Stimulated activated CD8-positive, alpha-beta memory T cell treated with anti-CD3 and anti-CD28 coated beads, Interleukin-2, amount 100 ng/mL, for 1 hour (primary cell): ENCODE measurements at places on chromosomes 12 and 14.

DNA sequence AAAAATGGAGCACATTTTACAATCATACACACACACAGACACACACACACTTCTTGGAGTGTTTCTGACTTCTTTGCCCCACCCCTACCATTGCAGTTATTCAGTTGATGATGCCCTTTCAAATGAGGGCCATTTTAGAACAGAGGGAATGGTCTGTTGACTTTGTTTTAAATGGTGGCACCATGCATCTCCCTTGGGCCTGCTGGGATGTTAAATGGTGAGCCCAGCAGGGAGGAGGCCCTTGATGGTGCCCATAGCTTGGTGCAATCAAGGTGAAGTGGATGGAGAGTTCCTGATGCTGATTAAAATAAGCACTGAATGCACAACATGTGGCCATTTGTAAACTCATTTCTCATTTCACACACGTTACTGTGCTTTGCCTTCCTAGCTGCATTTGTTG, 13.3 kb downstream of the C12orf75 start:
- DNase-seq = no peak

GRCh38 chr12:43444940-43445564, 107.0 kb downstream of the ADAMTS20 start:
- peak; percentile 34 for DNase-seq

GRCh38 chr12:93039930-93040329, 110.8 kb upstream of the EEA1 start:
- DNase-seq = no peak

DNA sequence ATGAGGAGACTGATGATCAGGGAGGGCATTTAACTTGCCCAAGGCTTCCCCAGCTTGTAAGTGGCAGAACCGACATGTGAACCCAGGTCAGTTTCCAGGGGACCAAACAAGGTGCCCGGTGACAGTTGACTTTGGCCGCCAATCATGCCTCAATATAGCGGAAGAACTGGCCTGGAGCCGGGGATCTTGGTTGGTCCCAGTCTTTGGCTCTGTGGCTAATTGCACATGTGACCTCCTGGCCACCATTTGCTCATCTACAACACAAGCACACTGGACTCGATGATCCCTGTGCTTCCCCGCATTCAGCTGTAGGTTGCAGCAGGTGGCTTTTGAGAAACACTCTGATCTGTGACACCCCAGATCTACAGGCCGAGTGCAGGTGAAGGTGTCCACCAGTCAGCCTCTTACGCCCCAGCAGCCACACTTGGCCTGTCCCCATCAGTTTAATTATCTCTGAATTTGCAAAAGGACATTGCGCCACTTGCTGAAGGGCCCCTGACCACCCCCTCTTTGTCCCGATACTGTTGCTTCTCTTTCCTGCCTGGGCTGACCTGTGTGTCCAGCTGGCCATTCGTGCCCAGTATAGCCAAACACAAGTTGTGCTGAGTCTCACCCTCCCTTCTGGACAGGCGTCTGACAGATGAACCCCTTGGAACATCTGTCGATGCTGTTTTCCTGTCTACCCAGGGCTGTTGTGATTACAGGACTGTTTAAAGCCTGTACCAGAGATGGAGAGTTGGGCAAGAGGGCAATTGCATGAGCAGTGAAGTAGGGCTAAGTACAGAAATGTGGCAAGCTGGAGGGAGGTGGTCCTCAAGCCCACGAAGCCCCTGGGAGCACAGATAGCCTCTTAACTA, 14.1 kb downstream of the ACACB start:
- no peak for DNase-seq

GRCh38 chr12:90055071-90055470, 346.4 kb upstream of the ATP2B1 start:
- no peak for DNase-seq

GRCh38 chr12:100375038-100375735, 18.3 kb downstream of the SLC17A8 start:
- DNase-seq = no peak

DNA sequence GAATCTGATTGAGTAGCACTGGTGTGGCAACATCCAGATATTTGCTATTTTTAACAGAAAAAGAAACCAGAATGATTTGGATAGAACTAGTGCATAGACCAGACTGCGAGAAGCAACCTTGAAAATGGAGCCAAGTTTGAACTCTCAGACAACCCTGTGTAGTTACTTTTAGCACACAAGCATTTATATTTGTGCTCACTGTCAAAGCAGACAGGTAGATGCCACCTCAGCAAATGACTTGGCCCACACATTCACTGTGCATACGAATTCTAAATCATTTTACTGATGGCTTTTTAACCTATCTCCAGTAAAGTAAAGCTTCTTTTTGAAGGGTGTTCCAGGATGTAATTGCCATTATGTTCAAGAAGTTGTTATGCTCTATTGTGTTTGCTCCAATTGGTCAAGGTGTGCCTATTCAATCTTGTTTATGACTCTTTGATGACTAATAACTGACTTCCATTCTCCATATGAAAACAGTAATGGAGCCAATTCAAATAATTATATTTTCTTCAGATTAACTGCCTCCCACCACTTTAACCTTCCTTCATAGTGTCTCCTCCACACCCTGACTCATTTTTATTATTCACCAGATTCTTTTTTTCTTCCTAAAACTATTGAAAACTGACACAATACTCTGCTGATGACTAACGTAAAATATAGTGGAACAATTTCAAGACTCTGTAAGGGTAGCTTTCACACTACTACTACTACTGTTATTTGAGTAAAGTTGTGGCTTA, 138.5 kb downstream of the CCER1 start:
- DNase-seq = no peak

DNA sequence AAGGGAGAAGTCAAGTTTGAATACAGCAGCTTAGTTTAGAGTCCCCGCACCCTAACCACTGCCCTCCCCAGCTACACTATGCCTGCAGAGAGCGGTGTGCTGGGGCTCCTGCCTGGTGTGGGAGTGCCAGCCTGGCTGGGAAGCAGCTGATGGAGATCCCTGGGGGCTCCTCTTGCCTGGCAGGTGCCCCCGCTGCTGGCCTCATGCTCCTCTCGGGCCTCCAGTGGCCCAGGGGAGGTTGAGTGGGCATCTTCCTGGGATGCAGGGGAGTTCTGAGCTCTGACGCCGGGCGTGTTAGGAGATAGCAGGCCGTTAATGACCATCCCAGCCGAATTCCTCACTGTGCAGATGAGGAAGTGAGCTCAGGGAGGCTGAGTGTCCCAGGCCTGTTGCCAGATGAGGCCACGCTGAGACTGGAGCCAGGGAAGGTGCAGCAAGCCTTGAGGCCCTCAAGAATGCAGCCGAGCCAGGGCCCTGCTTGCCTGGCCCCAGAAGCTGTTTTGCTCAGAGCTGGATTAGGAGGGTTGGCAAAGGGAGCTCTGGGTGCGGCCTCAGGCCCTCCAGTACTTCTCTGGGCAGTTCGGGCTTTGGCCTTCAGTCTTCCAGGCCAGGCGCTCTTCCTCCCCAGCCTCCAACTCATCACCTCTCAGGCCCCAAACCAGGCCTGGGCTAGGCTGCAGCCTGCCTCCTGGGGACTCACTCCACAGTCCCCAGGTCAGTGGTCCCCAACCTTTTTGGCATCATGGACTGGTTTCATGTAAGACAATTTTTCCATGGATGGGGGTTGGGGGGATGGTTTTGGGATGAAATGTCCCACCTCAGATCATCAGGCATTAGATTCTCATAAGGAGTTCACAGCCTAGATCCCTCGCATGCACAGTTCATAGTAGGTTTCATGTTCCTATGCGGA, 6.6 kb upstream of the CYP46A1 start:
- no peak for DNase-seq

GRCh38 chr12:20374795-20375194, 6.5 kb downstream of the PDE3A start:
- no peak for DNase-seq

- DNase-seq = no peak
Observed at GRCh38 chr12:80815351-80815750, 98.6 kb downstream of the MYF5 start.

DNA sequence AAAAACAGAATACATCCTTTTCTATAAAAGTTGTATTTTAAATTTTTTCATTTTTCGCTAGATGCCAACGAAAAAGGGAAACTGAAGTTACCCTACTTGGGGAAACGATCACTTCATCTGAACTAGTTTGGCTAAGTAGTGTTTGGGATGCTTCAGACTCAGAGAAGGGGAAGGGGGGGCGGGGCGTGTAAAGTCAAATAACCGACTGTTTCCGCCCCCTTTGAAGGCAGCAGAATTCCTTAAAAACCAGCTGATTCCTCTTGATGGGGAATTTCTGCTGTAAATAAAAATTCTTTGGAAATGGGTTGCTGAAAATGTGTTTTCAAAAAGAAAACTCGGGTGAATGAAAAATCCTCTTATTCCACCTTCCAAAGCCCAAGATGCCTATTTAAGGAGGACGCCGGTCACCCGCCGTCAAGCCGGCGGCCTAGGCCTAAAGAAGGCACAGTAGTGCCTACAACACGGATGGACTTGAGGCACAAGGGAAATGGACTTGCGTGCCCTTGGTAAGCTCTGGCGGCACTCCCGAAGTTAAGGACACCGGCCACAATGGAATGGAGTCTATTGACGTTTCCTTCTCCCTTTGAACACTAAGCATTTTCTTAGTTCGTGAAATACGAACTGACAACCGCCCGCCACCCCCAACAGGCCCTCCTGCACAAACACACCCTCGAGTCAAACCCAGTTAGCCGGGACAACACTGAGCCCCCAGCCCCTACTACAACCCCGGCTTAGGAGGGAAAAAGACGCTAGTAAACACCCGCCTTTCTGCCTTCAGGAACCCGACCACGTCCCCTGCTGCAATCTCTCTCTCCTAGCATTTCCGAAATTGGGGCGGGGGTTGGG, 1.9 kb downstream of the ATXN2 start:
- DNase-seq = no peak

- DNase-seq = no peak
Observed at GRCh38 chr12:6044082-6044481, 80.4 kb downstream of the VWF start.

DNA sequence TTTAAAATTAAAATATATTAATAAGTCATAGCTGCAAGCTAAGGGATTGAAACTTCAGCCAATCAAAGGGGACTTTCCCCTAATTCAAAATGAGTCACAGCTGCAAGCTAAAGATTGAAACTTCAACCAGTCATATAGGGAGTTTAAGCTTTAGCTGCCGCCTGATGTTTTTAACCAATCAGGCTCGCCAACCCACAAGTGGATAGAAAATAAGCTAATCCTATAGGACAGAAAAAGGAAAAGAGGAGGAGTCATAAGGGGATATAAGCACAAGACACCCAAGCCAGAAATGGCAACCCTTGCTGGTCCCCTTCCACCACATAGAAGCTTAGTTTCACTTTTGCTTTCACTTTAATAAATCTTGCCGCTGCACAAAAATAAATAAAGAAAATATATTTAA, 1154.6 kb downstream of the GALC start:
- DNase-seq = no peak

DNA sequence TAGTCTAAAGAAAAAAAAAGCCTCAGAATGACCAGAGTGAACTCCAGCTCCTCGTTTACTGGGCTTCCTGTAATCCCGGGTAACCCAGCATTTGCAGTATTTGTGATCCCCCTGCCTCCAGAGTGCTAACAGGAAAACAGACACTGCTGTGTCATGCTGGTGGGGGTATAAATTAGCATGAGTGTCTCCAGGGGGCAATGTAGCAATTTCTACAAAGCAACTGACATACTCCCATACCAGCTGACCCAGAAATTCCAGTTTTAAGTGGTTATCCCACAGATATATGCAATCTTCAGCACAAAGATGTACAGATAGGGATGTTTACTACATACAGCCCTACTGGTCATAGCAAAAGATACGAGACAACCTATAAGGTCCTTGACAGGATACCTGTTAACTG, 18.8 kb downstream of the TTC7B start:
- DNase-seq = no peak

DNA sequence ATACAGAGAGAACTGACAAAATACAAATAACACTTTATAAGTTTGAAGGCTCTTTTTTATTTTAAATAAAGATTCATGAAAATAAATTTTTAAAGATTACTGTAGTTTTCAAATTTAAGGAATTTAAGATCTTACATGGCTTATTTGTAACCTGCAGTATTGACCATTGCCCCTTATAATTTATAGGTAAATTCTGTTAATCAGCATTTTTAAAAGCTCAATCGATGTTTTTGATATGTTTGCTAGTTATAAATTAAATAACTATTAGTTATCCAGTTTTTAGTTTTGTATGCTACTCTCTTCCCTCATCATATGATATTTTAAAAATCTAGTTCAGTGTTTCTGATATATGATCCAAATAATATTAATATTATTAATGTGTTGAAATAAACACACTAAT, 109.9 kb downstream of the MON2 start:
- no peak for DNase-seq

- no peak for DNase-seq
Observed at GRCh38 chr14:70641548-70642302, at the start of gene TTC9. Gene TTC9, plus strand, starts transcription at chr14:70641916. Its CDS starts 214 bp downstream, at chr14:70642130.

GRCh38 chr12:33383503-33383902, 56.1 kb downstream of the SYT10 start:
- DNase-seq = no peak

GRCh38 chr14:93493054-93493453, 62.3 kb downstream of the UNC79 start:
- no peak for DNase-seq

DNA sequence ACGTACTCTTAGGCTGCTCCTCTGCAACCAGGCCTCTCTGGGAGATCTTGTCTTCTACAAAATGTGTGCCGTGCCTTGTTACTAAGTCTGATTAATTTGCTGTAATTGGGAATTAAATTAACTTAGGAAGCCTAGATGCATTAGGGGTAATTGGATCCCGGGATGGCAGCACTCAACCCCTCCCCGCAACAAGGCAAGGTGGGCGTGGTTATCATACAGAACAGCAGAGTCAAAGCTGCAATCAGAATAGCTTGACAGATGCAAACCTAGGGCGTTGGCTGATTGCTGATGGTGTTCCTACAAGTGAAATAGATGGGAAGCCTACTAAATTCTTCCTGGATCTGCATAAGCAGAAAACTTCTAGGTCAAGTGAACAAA, 34.5 kb upstream of the NFYB start:
- DNase-seq = no peak
